Fibroblast of lung (primary cell): ENCODE measurements at places on chromosomes 6 and 20. TPM values are rescaled to one million over a fixed set of nuclear protein-coding genes. Genes with fewer than 3 reads are reported as not detected.

DNA sequence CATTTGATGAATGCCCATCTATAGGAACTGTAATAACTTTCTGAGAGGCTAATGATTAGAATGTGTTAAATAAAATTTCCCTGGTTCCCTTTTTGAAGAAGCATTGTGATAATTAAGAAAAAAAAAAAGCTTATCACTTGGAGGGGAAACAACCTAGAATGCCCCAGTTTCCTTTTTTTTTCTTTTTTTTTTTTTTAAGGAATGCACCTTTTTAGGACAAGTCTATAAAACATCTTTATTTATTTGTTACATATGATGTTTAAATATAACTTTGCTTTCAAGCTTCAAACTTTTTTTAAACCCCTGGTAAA lies 7.3 kb upstream of the MRPS10 start:
- no peak for DNase-seq

- no peak for DNase-seq
Measured at GRCh38 chr20:2800521-2801285, at the start of gene CPXM1. CPXM1 (minus strand) TSS chr20:2800627; CDS start chr20:2800572, 55 bp downstream.

GRCh38 chr6:141513830-141514229 lies 618.9 kb upstream of the GJE1 start:
- peak; percentile 48 for DNase-seq

DNA sequence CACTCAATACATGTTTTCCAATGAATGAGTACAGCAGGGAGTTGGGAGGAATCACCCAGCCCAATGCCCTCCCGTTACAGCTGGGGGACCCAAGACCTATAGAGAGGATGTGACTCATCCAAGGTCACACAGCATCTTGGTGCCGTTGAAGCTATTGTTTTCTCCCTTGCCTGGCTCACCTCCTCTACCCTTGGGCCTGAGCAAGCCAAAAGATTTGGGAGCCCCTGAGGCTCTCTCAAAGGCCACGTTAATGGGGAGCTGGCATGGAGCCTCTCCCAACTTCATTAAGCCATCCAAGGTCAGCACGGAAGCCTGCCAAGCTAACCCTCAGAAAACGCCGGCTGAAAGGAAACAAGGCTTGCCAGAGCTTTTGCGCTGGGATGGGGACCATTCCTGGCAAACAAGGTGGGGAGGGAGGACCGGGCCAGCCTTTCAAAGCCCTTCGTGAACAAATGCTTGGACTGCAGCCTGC lies 30.4 kb downstream of the KCNB1 start:
- no peak for DNase-seq

DNA sequence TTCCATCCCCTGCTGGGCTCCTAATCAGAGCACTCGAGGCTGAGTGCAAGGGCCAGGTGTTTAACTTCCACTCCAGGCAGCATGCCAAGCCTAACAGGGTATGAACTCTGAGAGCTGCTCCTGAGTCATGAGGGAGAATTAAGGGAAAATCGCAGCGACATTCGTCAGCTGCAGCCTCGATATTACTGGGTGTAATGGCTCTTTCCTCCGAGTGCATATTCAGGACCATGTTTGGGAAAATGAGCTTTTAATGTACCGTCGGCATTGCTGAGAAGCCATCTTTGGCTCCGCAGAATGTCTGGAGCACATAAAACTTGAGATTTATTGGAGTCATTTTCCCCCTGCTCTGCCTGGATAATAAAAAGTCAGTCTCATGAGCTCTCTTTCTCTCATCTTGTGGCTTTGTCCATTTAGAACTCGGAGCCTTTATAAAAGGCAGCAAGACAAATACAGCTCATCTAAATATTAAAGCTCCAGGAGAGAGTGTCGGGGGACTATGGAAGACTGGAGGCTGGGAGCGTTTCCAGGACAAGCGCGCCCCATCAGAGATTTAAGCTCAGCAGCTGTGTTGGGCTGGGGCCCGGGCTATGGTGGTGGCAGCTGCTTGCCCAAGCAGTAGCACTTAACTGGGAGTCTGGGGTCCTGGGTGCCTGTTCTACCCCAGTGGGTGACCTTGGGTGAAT lies 103.7 kb downstream of the TOX2 start:
- peak; percentile 93 for DNase-seq

- DNase-seq = no peak
Measured at GRCh38 chr20:24727795-24728194, 221.3 kb upstream of the CST7 start.

GRCh38 chr6:9977411-9977810 lies 437.5 kb downstream of the TFAP2A start:
- no peak for DNase-seq

DNA sequence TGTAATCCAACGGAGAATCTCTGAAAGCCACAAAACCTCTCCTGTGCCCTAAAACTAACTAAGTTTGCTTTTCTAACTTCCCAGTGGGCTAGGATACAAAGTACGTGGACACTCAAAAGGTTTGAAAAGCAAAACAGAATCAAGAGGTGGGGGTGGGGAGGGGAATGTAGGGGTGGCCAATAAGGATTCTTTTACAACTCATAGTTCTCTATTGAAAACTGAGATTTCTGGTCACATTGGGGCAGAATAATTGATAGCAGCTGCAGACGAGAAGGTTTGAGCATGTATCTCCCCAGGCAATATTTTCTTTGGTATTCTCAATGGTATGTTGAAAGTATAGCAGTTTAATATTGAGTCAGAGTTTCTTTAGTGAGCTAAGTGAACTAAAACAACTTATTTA lies 376.7 kb upstream of the CITED2 start:
- DNase-seq = no peak

GRCh38 chr6:99789767-99790166 lies 183.1 kb downstream of the PRDM13 start:
- DNase-seq = no peak

GRCh38 chr6:139708337-139709199 lies 334.1 kb upstream of the CITED2 start:
- peak; percentile 82 for DNase-seq

DNA sequence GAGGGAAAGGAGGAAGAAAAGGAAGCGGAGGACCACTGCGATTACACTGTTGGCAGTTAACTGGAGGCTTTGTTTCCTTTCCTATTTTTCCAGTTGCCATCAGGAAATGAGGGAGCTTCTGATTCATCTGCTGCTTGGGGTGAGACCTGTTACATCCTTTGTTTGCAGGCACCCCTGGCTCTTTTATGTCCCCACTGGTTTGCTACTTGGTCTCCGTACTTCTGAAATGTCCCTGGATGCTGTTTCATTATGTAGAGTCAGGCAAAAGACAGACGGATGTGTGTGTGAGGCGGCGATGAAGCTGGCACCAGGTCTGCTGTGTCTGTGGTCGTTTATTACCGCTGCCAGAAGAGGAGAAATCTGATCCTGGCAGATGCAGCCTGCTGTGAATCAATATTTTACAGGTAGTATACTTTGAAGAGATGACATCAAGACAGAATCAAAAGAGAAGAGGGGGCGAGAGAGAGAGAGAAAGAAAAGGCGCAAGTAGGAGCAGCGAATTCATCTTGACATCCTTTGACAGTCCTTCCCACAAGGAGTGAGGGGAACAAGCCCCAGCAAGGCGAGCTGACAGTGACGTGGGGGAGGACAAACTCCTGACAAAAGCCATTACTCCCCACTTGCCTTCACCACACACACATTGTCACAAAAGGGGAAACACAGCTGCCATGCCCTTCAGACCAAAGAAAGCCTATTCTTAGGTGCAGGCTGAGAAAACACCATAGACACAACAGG lies 145.9 kb upstream of the FBXL4 start:
- no peak for DNase-seq

DNA sequence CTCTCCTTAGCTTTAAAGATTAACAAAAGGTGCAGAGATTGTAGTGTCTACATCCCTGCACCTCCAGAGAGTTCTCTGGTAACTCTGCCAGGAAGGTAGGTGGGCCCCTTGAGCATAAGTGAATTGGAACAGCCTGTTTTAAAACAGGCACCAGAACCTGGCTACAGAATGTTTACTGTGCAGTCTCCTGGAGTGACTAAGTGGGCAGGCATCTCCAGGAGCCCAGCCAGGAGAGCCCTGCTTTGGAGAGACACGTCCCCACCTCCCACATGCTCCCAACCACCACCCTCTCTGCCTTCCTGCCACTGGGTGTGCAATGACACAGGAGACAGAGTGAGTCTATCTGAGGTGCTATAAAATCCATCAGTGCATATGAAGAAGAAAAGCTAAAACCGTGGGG lies 110.3 kb upstream of the EYA4 start:
- no peak for DNase-seq

- DNase-seq = no peak
Measured at GRCh38 chr6:168884646-168885086, 369.0 kb downstream of the THBS2 start.

DNA sequence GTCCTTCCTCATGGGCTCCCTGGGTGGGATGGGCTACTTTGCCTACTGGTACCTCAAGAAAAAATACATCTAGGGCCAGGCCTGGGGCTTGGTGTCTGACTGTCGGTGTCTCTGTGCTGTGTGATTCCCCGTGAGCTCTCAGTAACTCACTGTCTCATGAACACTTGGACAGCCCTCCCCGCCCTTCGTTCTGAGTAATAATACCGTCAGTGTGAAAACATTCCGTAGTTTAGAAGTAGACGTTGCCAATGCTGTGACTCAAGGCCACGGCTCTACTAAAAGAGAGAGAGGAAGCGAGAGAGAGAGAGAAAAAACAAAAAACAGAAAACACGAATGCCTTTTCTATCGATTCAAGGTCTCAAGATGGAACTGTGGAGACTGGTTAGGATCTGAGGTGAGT lies 31.8 kb downstream of the FITM2 start:
- peak; percentile 47 for DNase-seq

DNA sequence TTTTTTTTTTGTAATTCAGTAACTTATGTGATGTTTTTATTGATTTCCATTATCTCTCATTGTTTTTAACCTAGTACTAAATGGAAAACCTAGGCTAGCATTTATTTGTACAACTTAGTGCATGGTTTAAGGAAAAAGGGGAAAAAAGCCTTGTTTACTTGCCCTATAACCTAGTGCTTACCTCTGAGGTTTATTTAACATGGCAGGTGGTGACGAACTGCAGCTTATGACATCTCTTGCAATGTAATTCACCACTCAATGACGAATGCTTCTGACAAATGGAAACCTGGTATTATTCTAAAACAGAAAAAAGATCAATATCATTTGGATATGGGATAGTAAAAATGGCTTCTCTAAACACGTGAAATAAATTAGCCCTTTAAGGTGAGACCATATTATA lies 618.6 kb upstream of the FLRT3 start:
- no peak for DNase-seq

DNA sequence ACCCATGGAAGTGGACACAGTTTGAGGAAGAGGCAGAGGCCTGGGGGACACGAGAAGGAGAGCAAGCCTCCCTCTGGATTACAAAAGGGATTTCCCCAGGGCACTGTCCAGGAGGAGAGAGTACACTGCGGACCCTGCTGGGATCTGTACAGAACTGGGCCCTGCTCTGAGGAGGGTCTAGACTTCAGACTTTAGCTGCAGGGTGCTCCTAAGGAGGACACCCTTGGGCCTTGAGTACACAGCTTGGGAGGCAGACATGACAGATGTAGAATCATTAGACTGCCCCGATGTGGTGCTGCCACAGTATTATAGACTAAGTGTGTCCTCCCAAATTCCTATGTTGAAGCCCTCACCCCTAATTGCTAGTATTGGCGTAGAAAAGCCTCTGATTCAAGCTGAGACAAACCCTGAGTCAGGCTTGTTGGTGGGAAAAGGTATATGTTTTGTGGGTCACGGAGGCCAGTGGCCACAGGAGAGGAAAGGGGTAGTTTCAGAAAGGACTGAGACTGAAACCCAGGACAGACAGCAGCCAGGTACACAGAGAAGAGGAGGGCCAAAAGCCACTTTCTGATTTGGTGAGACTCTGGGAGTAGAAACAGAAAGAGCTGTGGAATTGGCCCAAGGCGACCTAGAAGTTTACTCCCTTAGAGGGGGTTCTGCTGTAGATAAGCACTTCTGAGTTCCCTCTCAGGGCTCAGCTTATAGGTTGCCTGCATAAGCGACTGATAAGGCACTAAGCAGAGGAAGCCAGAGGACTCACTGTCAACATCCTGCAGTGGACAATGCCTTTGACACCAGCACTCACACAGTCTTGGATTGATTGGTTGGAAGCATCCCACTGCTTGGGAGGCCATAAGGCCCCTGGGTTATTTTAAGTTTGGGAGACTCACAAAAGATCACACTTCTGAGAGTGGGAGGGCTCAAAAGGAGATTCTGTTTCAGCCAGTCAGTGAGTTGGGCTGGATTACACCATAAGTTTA lies 16.5 kb upstream of the SH3BGRL2 start:
- no peak for DNase-seq

DNA sequence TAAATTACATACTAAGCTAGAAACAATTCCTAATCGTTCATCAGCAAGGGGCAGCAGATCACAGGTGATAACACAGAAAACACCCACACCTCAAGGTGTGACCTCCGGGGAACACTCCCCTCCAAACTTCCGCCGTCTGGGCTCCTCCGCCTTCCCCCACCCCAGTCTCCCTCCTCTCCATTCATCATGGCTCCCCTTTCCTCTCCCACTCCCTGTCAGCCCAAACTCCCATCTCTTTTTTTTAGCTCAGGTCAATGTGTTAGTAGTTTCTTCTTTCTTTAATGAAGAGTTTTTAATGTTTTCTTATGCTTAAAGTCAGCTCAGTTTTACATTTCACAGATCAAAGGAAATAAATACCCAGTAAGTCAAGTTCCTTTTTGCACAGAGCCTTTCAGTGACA lies 20.7 kb downstream of the CNKSR3 start:
- DNase-seq = no peak

DNA sequence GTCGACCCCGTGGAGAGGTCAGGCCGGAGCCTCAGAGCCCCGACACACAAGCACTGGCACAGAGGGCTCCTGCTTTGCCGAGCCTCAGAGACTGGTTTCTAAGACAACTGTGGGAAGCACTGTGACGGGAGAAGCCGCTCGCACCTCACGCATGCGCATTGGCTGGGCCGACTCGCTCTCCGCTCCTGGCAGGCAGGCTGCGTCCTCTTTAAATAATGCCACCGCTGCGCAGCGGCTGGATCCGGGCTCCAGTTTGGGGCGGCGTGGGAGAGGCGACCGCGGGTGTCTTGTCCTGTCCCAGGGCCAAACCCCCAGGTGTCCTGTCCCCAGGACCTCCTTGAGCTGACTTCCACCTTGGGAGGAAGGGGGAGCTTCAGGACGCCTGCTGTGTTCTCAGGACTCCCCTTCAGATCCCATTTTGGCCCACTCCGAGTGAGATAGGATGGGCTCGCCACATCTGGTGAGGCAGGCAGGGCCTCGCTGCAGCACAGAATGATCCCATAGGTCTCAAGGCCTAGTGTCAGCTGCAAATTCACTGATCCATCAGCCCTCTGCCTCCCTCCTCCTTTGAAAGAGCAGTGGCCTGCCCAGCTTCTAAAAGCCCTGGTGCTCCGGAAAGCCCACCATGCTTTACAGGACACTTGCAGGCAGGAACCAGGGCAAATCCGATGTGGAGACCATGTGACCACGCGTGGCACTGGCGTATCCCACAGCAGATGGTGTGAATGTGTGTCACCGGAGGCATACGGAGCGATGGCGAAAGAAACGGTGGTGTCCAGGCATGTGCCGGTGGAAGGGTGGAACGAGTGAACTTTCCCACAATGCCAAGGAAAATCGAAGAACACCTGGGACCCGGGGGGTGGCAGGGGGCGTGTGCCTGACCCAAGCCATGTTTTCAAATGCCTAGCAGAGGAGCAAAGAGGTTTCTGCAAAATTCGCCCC lies 169.3 kb upstream of the ZNF337 start:
- peak; percentile 49 for DNase-seq

The BPIFB4 gene
- total RNA-seq = not detected in 2 replicates

The LST1 gene
- not detected in 2 replicates for total RNA-seq

The STMND1 gene
- not detected in 2 replicates for total RNA-seq

The SCGN gene
- total RNA-seq = not detected in 2 replicates
